Omental fat pad (tissue), 4 donors: ENCODE measurements at places on chromosomes 3 and 15.

DNA sequence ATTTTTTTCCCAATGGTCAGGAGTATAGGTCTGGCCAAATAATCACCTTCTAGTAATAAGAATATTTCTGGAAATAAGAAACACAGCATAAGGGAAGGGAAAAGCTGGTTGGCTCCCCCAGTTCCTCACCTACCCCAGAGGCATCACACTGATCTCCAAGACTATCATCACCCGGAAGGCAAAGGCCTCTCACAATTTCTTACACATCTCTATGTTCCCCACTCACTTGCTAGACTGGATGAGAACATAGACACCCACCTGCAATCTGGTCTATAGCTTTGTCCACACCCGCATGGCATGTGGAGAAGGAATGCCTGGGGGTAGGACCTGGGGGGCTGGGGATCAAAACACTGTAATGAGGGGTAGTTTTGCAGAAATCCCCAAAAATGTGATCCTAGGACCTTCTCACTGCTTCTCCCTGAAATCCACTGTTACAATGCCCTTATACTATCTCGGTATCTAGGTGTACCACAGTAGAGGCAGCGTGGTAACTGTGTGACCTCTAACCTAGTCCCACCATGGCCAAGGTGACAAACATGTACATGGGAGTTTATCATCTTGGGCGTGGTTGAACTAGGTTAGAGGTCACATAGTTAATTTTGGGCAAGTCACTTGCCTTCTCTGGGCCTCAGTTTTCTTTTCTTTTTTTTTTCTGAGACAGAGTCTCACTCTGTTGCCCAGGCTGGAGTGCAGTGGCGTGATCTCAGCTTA is 29.5 kb upstream of the NRROS start:
- DNase-seq, result no peak

- DNase-seq, result no peak
Observed at GRCh38 chr3:88142094-88142624, 7.6 kb upstream of the C3orf38 start.

DNA sequence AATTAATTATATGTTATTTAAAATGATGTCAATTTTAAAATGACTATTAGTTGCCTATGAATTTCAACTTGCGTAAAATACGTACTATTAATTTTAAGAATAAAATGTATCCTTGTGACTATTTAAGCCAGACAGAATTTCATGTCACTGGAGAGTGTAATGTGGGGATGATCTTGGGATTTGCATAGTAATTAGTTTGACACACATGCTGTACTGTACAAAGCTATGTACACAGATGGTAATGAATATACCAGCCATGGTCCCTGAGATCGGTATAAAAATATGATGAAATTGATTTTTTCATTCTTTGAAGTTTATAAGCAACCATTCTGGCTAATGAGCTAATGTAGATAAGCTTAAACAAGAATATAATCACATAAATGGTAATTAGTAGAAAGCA is 134.4 kb upstream of the ROBO1 start:
- DNase-seq, result no peak

- no peak for DNase-seq
Observed at GRCh38 chr15:69497667-69498066, 45.0 kb downstream of the RPLP1 start.

- no peak for DNase-seq
Observed at GRCh38 chr15:78056714-78057269, 20.7 kb downstream of the TBC1D2B start.

DNA sequence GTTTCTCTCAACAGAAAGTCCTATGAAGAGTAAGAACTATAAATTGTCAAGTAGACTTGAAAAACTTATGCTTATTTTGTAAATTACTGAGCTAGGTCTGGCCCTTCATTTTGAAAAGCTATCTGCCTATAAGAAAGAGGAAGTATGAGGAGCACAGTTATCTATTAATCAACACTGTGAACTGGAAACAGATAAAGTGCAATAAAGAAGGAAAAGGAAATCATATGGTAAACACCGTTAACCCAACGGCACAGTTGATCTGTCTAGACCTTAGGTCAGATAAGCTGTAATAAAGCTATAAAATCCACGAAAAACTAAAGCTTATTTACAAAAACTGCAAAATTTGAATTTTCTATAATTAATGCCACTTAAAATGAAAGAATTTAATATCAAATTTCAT is 242.5 kb downstream of the ZBTB20 start:
- no peak for DNase-seq

- peak; percentile 16 for DNase-seq
Observed at GRCh38 chr3:52433328-52433995, 11.4 kb downstream of the SEMA3G start.
